ENCODE measurements at places on chromosomes 6 and 20. TPM values are rescaled to one million over a fixed set of nuclear protein-coding genes. Genes with fewer than 3 reads are reported as not detected.

ZSCAN23 gene
- 3.9 TPM for total RNA-seq

SLC13A3 gene
- 0.38 TPM for total RNA-seq

TRIM27 gene
- 50.2 TPM for total RNA-seq

HLA-DMA gene
- total RNA-seq, result 6.2 TPM

ASXL1 gene
- 35.5 TPM for total RNA-seq

MEP1A gene
- total RNA-seq, result not detected

SNAP91 gene
- total RNA-seq, result not detected

LY6G5B gene
- 2.3 TPM for total RNA-seq

MEI4 gene
- not detected for total RNA-seq

PRPH2 gene
- 0.58 TPM for total RNA-seq

HLA-DMB gene
- 1.4 TPM for total RNA-seq

CHRNA4 gene
- not detected for total RNA-seq

SLC32A1 gene
- under 0.01 TPM for total RNA-seq

AVP gene
- not detected for total RNA-seq

STX11 gene
- total RNA-seq, result 3.1 TPM

NHLRC1 gene
- 2.1 TPM for total RNA-seq

GCM1 gene
- not detected for total RNA-seq

CRIP3 gene
- total RNA-seq, result not detected

CCN2 gene
- total RNA-seq, result 323 TPM

TAAR9 gene
- total RNA-seq, result not detected

FERMT1 gene
- total RNA-seq, result 6.3 TPM

AGER gene
- total RNA-seq, result 0.58 TPM

CAP2 gene
- total RNA-seq, result 17.8 TPM

DLL1 gene
- total RNA-seq, result 0.38 TPM

FARS2 gene
- 27.8 TPM for total RNA-seq

ARFGEF3 gene
- total RNA-seq, result 0.56 TPM

SLA2 gene
- total RNA-seq, result under 0.01 TPM

GHRH gene
- not detected for total RNA-seq

TRIM15 gene
- not detected for total RNA-seq

HDGFL1 gene
- total RNA-seq, result not detected

TTLL9 gene
- not detected for total RNA-seq

ULBP1 gene
- total RNA-seq, result under 0.01 TPM

OPRM1 gene
- not detected for total RNA-seq

ENPP5 gene
- 5.6 TPM for total RNA-seq

RAB22A gene
- total RNA-seq, result 17.3 TPM

BPIFB4 gene
- total RNA-seq, result not detected

SLC26A8 gene
- not detected for total RNA-seq

SLC4A11 gene
- 0.38 TPM for total RNA-seq

TAAR1 gene
- not detected for total RNA-seq

MTHFD1L gene
- total RNA-seq, result 72.9 TPM

ELOVL4 gene
- total RNA-seq, result 6.2 TPM

PROKR2 gene
- total RNA-seq, result not detected

RCAN2 gene
- 0.85 TPM for total RNA-seq

KHDRBS2 gene
- not detected for total RNA-seq

XKR7 gene
- under 0.01 TPM for total RNA-seq

PACRG gene
- total RNA-seq, result under 0.01 TPM

DEFB124 gene
- total RNA-seq, result not detected

MGME1 gene
- 13.0 TPM for total RNA-seq

LPA gene
- under 0.01 TPM for total RNA-seq

SIRPD gene
- not detected for total RNA-seq

RHAG gene
- total RNA-seq, result not detected

FAM184A gene
- 0.85 TPM for total RNA-seq

LY6G5C gene
- total RNA-seq, result 1.7 TPM
